NCI-H1048 (cell line): ENCODE measurements at places on chromosomes 2 and 18.

DNA sequence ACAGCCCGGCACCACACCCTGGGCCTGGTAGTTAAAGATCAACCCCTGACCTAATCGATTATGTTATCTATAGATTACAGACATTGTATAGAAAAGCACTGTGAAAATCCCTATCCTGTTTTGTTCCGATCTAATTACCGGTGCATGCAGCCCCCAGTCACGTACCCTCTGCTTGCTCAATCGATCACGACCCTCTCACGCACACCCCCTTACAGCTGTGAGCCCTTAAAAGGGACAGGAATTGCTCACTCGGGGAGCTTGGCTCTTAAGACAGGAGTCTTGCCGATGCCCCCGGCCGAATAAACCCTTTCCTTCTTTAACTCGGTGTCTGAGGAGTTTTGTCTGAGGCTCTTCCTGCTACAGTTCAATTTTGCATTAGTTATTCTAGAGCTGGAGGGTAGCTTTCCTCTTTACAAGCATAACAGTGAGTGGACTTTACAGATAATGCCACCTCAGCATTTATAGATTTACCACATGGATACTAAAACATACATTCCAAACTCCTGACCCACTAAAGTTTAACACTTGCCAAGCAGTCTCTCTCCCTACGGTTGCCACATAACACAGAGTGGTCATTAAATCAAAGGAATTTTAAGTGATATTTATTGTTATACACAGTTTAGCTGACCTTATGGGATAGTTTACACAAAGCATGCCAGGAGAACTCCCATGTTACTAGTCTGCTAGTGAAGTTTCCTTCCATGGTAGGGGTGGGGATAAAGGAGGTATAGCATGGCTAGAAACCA lies 101.0 kb downstream of the EVA1A start:
- DNase-seq, result no peak

GRCh38 chr2:62309465-62310091 lies 113.7 kb downstream of the B3GNT2 start:
- DNase-seq, result no peak

DNA sequence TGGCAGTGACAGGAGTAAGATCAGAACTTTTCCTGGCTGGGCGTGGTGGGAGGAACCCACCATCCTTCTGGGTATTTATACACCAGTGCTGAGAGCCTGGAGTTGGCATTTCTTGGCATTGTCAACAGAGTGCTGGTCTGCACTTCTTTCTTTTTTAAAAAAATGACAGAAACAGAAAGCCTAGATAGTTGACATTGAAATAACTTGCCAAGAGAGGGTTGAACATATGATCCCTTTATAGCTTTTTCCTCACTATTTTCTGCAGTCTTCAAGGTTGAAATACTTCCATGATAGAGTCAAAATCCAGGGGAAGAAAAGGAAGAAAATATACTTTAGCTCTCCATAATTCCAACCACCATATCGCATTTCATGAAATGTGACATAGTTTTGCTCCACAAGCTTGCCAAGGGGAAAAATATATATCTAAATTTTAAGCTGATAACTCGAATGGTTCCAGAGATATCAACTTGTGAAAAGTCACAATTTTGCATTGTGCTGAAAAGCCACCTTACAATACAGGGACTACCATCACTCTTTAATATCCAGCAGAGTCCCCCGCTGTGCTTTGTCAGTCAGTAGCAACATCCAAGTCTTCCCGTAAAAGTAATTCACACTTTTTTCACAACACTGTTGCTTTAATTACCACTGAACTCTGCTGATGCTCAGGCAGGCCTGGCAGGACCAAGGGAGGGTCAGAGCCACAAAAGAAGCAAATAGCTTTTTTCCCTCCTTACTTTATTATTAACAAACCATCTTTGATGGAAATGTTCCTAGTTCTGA lies 764.9 kb upstream of the FANCL start:
- DNase-seq, result no peak

GRCh38 chr2:68643011-68643873 lies at the start of gene PROKR1:
Gene PROKR1, plus strand, starts transcription at chr2:68643579. Its CDS starts 2,243 bp downstream, at chr2:68645822.
- DNase-seq, result no peak

- no peak for DNase-seq
These were observed 152.0 kb upstream of the ZEB2 start for GRCh38 chr2:144671695-144672455.

DNA sequence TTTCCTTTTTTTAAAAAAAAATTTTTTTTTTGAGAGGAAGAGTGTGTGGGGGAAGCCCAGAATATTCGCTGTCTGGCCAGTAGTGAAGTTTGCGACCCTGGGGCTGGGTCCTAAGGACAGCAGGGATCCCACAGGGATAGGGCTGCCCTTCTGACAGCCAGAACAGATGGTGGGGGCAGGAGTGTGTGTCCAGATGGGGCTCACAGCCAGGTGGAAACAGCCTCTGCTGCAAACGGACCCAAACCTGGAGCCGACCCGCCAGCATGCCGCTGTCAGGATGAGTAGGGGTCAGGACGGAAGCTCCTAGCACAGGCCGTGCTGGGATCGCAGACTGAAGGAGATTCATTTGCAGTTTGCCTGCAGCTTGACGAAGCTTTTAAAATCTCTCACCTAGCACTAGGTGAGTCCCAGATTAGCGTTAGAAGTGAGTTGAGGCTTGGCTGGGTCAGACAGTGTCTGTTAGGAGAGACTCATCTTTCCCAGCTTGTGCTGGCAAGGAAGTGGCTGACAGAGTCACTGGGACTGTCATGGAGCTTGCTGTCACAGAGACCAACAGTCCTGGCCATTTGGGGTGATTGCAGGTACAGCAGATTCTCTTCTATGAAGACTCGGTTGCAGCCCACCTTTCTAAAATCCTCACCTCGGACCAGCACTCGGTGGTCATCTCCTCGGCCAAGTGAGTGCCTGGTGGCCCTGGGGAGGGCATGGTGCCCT lies 93.4 kb downstream of the DGKD start:
- DNase-seq, result no peak

GRCh38 chr18:75066936-75067335 lies 142.0 kb downstream of the PTGR3 start:
- DNase-seq, result no peak

DNA sequence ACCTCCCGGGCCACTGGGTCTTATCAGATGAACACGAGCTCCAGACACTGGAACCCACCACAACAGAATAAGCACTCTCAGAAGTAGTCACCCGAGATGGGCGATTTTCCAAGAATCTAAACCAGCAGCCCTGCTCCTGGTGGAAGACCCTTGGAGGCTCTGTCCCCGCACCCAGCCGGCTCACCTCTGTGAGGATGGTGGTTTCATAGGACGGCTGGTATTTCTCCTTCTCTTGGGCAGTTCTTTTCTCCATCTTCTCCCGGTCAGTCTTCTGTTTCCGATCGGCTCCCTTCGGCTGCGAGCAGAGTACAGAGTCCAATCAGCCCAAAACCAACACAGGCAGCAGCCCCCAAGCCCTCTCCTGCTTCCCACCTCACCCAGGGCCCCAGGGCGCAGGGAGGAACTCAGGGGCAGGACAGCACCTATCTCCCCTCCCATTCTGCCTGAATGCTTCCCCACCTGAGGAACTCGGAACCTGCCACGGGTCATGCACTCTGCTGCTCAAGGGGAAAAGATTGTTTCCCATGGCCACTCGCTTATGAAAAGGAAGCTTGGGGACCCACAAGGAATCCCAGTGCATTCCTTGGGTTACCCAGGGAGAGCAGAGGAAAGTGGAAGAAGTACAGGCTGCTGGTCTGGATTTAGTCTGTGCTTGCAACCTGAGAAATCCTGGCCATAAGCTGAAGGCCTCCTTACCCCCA lies 42.7 kb downstream of the TFCP2L1 start:
- no peak for DNase-seq

DNA sequence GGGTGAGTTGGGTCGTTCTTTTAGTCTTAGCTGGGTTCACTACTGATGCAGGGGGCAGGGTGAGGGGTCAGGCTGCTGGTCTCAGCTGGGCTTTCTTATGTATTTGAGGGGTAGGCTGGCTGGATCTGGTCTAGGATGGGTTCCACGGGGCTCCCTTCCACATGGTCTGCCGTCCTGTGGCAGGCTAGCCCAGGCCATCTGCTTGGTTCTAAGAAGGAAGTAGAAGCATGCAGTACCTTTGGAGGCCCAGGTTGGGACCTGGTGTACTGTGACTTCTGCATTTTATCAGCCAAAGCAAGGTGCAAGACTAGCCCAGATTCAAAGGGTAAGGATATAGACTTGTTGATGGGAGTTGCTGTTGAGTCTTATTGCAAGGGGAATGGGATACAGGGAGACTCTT lies 35.5 kb upstream of the MGAT5 start:
- DNase-seq, result no peak

GRCh38 chr2:176744146-176744545 lies 468.4 kb upstream of the HNRNPA3 start:
- no peak for DNase-seq

- DNase-seq, result no peak
These were observed 33.4 kb downstream of the NEURL3 start for GRCh38 chr2:96471772-96472171.

DNA sequence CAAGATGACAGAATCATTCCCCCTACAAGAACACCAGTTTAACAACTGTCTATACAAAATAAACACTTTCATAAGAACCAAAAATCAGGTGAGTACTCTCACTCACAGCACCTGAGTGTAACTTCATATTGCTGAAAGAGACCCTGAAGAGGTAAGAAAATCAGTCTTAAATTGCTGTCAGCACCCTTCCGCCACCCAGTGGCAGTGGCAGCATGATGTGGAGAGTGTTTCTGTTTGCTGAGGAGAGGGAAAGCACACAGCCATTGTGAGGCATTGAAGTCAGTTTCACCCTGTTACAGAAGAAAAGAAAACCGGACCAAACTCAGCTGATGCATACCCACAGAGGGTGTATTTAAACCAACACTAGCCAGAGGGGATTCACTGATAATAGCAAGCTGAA lies 1240.8 kb upstream of the CRIM1 start:
- DNase-seq, result no peak
